ENCODE measurements at places on chromosomes 7 and 10.

DNA sequence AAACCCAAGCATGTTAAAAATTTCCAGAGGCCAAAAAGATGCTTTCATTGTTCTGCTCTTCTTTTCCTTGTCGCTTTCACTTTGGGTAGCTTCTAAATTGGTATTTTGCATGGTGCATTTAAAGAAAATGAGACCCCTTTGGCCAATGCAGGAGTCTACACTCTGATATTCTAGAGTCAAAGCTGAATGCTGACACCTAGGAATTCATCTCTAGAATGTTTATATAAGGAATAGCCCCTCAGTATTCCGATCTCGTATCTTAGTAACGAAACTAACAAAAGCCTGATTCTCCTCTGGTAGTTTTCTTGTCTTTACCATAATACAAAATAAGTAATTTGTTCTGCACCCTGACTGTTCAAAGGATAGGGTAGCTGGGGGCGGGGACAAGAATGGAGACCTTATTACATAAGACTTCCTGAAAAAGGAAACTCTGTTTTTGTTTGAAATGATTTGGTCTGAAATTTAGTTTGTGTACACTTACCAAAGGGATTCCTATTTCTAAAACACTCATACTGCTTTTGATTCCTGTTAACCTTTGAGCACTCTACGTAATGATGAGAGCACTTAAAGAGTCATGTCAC is 17.1 kb downstream of the IKZF1 start:
- no peak for DNase-seq

- DNase-seq: no peak
These were observed 15.4 kb downstream of the GSDME start for GRCh38 chr7:24741679-24742505.

DNA sequence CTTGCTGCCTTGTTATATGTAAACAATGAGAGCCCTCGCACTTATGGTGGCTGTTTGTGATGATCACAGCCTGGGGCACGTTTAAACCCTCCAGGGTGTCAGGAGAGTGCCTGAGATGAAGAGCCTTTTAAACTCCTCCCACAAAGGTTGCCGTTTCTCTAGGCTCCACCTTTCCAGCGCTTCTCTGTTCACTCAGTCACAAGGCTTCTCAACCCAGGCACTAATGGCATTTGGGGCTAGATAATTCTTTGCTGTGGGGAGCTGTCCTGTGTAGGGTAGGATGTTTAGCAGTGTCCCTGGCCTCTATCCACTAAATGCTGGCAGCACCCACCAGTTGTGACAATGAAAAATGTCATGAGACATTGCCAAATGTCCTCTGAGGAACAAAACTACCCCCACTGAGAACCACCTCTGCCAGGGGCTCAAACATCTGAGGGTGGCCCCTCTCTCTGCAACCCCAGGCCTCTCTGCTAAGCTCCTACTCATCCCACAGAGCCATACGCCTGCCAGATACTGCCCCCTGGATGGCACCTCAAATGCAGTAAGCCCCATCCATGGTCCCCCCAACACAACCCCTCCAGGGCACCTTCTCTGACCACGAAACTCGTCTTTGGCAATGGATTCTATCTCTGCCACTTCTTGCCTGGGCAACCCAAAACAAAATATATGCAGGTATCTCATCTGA is 144.3 kb upstream of the ZMIZ1 start:
- DNase-seq: no peak

- DNase-seq: no peak
These were observed 1.5 kb downstream of the PDCD4 start for GRCh38 chr10:110872984-110873923.

DNA sequence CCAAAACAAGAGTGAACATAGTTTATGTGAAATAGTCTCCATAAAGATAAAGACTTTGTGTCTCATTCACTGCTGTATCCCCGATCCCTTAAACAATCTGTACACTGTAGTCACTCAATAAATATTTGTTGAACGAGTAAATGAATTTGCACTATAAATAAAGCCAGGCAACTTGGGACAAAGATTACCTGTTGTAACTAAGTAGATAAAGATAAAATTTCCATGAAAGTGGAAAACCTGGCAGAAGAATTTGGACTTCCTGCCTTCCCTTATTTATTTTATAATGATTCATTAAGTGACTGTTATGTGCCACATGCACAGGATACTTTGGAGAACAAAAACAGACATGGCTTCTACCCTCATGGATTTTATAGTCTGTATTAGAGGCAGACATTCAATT is 277.7 kb upstream of the KAT6B start:
- no peak for DNase-seq

DNA sequence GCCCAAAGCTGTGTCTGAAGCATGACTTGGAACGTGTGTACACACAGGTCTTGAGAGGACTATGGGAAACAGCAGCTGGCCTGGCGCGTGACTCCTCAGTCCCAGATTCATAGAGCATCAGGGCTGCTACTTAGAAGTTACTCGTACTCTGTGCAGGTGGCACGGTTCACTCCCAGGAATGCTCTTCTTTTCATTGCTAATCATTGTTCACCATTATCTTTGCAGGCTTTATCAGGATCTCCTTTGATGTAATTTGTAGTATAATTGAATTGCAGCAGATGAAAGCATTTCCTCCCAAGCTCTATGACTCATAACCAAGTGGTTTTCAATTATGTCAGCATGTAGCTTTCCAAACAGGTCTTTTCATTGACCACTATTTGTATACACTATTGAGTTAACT is 938.9 kb downstream of the NRG3 start:
- DNase-seq: no peak

- no peak for DNase-seq
These were observed 72.7 kb downstream of the VOPP1 start for GRCh38 chr7:55499591-55499990.

- no peak for DNase-seq
These were observed 120.9 kb upstream of the DIP2C start for GRCh38 chr10:810351-810846.

DNA sequence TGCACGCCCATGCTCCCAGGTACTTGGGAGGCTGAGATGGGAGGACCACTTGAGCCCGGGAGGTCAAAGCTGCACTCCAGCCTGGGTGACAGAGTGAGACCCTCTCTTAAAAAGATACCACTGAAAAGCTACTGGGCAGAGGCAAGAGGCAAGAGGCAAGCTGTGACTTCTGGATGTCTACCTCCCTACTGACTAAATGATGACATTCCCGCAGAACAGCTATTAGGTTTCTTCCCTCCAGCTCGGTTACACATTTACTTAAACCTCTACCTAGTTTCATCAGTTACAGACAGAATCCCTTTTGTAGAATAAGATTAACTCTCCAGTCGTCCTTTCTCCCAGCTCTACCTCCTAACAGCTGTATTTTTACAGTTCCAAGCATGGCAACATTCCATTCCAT is 21.2 kb downstream of the RHEB start:
- DNase-seq: no peak

DNA sequence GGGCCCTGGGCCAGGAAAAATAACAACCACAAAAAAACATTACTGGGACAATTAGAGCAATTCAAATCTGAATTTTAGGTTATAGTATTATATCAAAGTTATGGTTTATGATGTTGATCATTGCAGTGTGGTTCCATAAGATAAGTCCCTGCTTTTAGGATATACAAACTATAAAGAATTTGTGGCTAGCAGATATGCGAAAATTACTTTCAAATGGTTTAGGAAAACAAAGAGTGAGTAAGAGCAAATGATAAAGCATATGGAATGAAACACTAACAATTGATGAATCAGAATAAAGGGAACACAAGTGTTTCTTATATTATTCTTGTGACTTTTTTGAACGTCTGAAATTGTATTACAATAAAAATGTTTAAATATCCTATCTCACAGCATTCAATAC is 64.4 kb upstream of the HECTD2 start:
- no peak for DNase-seq

DNA sequence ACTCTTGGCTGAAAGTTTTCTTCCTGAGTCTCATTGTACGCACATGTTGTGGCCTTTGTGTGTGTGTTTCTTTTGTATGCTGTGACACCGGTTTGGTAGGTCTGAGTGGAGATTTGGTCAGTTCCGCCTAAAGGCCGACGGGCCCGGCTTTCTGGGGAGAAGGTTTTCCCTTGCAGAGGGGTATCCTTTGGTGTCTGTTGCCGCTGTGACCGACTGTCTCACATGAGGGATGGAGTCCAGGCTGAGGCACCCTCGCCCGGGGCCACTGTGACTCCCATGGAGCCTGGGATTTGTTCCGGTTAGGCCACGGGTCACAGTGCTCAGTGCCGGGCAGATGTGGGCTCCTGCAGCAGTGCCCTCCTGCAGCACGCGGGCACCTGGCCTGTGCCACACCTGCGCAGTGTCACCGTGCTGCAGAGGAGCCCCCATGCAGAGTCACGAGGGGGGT is 19.4 kb downstream of the INPP5A start:
- no peak for DNase-seq

DNA sequence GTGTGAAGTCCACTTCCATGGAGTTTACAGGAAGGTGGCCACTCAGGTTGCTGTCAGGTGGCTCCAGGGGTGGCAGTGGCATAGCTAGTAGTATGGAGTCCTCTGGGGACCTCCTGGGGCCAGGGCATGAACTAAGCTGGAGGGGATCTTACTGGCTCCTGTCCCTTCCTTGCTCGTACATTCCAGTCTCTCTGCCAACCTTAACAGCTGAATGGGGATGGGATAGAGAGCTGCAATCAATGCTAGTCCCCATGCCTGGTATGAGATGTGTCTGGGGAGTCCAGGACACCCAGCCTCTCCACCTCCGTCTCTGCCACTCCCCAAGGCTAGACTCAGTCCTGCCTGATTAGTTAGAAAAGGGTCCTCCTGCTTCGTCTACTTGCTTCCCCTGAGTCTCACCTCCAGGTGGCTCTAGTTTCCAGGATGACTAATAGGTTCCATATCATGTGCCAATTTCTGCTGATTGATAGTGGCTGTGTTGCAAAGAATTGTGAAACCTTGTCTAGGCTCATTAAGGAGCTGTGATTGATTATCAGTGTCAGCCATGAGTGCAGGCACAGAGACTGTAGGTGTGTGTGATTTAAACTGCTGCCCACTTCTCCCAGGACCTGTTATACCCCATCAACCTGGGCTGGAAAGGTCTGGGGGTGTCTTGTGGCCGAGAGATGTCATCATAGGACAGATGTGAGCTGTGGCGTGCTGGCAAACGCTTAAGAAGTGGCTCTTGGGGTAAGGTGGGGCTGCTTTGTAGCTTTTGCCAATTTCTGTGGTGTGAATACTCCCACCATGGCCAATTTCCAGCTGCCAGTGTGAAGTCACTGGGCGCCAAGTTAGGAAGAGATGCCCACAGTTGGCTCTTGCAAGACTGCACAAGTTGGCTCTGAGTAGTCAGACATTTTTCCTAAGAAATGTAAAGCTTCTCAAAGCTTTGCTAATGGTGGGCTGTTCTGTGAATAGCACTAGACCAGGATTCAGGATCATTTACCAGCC is 59.8 kb downstream of the COL13A1 start:
- no peak for DNase-seq

- DNase-seq: no peak
These were observed 7.9 kb upstream of the TAF3 start for GRCh38 chr10:7810443-7810842.

GRCh38 chr7:95469187-95469586 is 16.6 kb upstream of the ASB4 start:
- DNase-seq: no peak

DNA sequence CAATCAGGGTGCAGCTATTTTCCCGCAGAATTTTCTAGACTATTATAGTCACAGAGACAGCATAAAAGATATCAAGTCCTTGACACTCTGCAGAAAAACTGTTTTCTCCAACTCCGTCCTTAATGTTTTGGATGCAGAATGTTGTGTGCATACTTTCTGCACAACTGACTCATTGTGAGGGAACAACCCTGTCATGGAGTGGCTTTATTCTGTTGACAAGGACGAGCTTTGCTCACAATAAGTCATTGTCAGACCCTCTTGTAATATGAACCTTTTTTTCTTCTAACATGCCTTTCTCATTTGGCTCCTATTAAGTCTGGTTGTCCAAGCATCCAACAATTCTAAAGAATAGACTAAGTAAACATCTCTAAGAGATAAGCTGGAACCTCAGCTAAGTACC is 17.3 kb downstream of the ABCB4 start:
- DNase-seq: no peak

GRCh38 chr7:52720856-52721255 is 314.6 kb upstream of the POM121L12 start:
- no peak for DNase-seq

GRCh38 chr7:39624935-39625694 is 1.7 kb downstream of the RALA start:
- no peak for DNase-seq

DNA sequence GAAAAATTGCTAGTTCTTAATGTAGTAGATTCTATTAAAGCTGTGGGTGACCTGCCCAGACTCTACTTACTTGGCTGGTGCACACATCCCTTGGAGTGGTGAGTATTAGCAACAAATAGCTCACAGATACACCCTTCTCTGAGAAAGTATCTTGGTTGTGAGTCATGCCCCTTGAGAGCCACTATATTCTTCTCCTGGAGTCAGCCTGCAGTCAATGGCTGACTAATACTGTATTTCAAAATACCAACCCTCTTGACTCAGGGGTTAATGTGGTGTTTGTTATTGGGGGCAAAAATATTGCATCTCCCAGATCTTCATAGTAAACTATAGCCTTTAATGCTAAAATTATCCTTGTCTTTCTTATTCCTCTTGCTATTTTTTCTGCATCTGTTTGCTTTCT is 354.9 kb downstream of the BMPER start:
- DNase-seq: no peak

DNA sequence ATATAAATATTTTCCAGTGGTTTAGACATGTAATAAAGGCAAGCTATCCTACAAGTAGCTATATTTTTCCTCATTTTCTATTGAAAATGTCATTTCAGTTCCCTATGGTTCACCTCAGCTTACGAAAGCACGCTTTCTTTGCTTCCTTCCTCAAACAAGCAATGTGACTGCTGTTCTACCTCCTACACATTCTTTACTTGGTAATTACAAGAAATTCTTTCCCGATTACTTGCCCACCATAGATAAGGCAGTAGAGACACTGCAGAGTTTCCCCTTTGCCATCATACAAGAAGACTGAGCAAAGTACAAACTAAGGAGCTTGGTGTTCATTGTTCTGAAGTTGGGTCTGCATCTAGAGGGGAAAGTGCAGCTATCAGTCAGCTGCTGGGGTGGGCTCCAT is 249.4 kb downstream of the CRPPA start:
- no peak for DNase-seq

DNA sequence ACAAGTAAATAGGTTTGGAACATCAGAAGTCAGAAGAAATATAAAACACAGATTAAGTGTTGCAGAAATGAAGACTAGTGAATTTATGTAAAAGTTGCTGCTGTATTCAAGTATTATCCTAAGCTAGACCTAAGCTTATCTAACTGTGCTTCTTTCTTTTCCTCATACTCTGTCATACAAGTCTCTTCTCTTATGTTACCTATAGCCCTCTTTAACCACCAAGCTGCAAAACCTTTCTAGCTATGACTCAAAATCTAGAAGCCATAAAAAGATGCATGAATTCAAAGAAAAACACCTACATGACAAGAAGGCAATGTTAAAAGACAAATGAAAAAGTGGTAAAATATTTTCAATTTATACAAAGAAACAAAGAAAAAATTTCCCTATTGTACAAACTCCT is 23.0 kb downstream of the DENND11 start:
- no peak for DNase-seq

All from NCI-H2227 treated with DMSO at 0.1 percent for 48 hours (cell line).